ENCODE measurements at places on chromosomes 1 and 21.

DNA sequence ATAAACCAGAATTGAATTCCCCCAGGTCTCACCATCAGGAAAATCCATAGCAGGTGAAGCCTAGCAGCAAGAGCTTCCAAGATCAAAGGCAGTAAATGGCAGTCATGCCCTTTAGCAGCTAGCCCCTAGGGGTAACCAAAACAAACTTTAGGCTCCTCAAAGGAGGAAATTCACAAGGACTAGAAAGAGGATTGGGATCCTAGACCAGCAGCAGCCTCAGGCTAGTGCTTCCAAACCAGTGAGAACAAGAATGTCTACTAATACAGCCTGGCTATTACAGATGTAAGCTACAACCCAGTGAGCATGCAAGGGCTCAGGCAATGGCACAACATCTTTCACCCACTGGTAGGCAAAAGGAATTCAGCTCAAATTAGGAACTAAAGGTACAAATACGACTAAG is 11.1 kb upstream of the RIMKLA start:
- DNase-seq = no peak

GRCh38 chr1:40257313-40257687 is 736 bp upstream of the ZMPSTE24 start:
- no peak for DNase-seq

DNA sequence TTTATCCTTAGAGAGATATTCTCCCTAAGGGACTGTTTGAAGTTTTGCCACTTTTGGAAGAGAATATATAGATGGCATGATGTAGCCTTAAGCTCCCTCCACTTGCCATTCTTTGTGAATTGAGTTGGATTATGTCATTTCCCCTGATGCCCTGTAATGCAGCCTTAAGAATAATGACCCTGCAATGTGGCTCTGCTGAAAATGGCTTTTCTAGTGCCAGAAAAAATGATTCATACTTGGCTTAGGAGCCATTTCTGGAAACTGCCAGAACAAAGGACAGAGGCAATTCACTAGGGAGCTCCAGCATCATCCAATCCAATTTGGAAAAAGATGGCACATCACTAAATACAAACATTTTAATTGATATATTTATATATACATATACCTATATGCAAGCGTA is 265.3 kb downstream of the SPATA17 start:
- DNase-seq = peak; percentile 4

DNA sequence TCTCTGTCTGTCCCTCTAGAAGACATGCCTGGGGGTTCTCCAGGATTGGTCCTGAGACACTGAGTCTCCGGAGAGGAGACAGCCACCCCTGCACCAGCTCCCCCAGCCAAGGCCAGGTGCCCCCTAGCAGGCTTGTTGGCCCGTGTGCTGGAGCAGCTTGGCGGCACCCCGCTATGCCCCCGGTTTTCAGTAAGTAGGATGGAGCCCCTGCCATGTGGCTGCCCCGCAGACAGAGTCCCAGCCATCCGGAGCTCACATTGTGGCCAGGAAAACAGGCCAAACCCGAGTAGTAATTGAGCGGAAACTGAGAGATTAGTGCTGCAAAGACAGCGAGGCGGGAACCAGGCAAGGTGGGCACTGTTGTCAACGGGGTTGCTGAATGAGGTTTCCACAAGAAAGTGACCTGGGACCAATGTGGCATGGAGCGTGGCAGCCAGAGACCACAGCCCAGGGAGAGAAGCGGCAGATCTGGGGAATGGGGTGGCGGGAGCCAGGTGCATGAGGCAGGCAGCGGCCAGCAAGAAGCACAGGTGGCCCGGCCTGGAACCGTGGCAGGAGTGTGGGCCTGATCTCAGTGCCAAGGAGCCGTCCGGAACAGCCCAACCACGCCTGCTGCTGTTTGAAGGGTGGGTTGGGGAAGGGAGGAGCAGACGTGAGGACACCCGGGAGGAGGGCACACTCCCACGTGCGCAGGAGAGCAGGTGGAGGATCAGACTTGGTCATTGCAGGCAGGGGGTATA is 137.4 kb upstream of the VAMP3 start:
- DNase-seq = no peak

GRCh38 chr1:30450148-30450817 is 273.1 kb downstream of the MATN1 start:
- no peak for DNase-seq

DNA sequence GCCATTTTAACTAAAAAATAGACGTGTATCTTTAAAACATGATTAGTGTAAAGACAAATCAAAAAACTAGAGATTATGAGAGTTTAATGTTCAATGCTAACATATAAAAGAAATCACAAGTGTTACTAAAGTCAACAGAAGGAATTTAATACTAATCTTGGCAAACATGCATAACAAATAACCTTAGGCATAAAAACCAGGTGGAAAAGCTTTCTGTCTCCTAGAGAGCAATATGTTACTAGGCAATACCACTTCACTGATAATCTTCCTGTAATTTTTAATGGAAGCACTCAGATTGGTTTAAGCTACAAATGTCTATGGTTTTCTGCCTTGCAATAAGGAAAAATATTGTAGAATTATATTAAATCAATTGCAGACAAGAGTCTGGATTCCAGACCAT is 121.9 kb downstream of the NME7 start:
- DNase-seq = no peak

- no peak for DNase-seq
Measured at GRCh38 chr21:45976701-45977311, 4.8 kb upstream of the COL6A1 start.

- no peak for DNase-seq
Measured at GRCh38 chr1:45566722-45567121, 16.1 kb downstream of the AKR1A1 start.

DNA sequence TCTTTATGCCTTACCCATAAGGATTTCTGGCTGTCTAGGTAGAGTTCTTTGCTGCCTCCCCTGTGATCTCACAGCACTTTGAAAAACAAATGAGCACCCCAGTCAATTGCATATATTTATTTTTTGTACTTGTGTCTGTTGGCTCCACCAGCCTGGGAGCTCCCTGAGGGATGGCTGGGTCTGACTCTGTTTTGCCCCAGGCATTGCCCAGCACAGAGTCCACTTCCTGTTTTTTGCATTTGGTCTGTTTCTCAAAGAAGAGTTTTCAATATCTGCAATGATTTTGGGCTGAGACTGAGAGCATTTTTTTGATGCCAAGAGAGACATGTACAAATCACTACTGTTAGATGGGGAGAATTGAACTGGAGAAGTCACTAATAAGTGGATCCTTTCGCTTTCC is 125.0 kb downstream of the FOXD2 start:
- DNase-seq = no peak

- no peak for DNase-seq
Measured at GRCh38 chr1:167022384-167022783, 33.3 kb downstream of the MAEL start.

DNA sequence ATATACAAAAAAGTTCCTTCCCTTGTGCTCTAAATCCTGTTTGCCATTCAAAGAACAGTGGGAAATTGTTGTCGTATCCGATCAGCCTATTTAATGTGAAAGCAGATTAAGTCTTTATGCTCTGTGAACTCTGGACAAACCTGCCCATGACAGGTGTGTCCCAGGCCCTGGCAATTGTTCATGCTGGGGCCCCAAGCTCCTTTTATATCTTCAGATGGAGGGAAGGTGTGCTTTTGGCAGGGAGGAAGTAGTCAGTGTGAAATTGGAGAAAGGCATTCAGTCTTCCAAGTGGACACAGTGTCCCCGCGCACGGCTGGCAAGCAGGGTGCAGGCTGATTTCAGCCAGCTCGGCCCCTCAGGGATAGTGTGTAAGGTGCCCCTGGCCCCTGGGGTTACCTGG is 135.1 kb upstream of the F3 start:
- no peak for DNase-seq

DNA sequence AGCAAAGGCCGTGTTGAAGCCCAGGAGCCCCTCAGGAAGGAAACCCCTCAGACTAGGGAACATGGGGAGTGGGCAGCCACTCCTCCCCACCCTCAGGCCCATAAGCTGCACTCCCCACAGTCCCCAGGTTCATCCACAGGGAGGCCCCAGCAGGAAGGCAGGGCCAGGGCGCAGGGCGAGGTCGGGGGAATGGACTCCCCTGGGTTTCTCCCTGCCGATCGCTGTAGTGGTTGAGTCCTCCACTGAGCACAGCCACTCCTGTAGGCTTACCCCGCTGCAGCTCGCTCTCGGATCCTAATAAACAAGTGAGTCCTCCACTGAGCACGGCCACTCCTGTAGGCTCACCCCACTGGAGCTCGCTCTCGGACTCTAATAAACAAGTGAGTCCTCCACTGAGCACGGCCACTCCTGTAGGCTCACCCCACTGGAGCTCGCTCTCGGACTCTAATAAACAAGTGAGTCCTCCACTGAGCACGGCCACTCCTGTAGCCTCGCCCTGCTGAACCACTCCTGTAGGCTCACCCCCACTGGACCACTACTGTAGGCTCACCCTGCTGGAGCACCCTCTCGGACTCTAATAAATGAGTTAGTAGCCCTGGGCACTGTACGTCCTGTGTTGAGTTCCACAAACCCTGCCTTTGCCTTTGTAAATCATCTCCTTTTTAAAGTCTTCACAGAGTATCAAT is 16.2 kb upstream of the COL18A1 start:
- no peak for DNase-seq

GRCh38 chr1:202124142-202124541 is 1.4 kb downstream of the GPR37L1 start:
- DNase-seq = no peak

- DNase-seq = no peak
Measured at GRCh38 chr1:175503538-175503937, 239.9 kb downstream of the TNR start.

Data from AG10803 (cell line).